Right ventricle myocardium inferior (tissue), 1 donor: ENCODE measurements at places on chromosomes 3 and 15. TPM values are rescaled to one million over a fixed set of nuclear protein-coding genes. Genes with fewer than 3 reads are reported as not detected.
A peak's percentile ranks its signal among the peaks of the same experiment; 100 is the strongest.

The DUSP7 gene
- 25.0 TPM for total RNA-seq

- DNase-seq, result no peak
Observed at GRCh38 chr3:186964616-186965015, 34.3 kb downstream of the ST6GAL1 start.

- no peak for DNase-seq
Observed at GRCh38 chr15:46365572-46365971, 730.7 kb downstream of the SQOR start.

DNA sequence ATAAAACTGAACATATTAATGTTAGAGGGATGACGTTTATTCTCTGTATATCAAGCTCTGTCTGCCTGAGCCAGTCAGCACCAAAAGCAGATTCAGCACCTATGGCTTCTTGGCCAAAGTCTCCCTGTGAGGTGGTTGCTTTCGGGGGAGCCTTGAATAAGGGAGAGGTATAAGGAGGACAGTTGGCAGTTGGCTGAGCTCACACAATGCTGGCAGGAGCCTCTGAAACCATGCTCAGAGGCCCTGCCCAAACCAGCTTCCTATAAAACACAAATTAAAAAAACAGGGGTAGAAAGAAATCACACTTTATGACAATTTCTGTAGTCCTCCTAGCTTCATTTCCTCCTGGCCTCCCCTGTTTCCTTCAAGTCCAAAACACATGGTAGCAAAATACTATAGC lies 18.8 kb downstream of the ARHGEF3 start:
- no peak for DNase-seq

DNA sequence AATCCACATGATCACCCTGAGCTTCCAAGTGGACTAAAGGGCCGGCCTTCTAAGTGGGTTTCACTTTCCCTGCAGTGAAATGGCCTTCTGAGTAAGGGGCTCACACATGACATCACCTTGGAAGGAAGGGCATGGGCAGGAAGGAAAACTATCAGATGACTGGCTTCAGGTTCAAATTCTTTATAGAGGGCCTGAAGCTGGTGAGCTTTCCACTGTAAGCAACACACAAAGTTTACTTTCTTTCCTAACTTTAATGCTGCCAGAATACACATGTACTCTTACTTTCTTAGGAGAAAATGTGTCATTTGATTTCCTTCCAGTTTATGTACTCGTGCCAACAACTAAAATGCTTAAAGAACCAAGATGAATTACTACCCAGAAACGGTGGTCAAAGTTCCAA lies 475.6 kb downstream of the FOXP1 start:
- DNase-seq, result no peak

DNA sequence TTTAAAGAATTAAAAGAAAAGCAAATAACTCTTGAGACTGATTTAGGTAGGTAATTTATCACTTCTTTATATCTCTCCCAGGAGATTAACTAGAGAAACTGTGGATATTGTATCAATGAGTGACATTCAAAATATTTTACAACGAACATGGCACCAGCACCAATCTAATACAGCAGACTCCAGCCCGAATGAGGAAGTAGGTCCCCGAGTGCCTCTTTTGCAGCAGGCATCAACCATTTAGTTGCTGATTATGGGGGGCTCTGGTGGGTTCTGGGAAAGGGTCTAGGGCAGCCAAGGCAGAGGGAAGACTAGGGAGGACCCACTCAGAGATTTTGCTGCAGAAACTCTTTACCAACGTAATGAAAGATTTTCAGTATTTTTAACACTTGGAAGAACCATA lies 31.7 kb upstream of the TTC14 start:
- no peak for DNase-seq

The A4GNT gene
- total RNA-seq, result not detected

The SSUH2 gene
- total RNA-seq, result 1.0 TPM

The SLC28A1 gene
- 0.24 TPM for total RNA-seq

- peak; percentile 67 for DNase-seq
Observed at GRCh38 chr3:135503760-135504686, 461.5 kb upstream of the PPP2R3A start.

The RTP1 gene
- not detected for total RNA-seq

GRCh38 chr3:71305231-71306206 lies 278.0 kb downstream of the FOXP1 start:
- DNase-seq, result no peak

The ZNF80 gene
- not detected for total RNA-seq

DNA sequence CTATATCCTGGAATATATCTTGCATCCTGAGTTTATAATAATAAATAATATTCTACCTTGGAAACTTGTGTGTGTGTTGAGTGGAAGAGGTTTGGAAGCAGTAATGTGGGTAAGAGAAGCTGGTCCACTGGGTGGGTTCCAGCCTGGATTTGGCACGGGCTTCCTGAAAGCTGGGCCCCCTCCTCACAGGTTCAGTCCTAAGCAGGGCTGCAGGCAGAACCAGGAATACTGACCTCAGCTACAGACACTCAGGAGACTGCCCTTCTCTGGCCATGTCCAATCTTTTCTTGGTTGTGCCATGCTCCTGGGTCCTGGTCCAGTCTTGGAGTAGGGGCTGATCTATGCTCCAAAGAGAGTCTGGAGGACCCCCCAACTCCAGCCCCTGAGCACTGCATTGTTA lies 4.5 kb downstream of the MYD88 start:
- peak; percentile 0 for DNase-seq

DNA sequence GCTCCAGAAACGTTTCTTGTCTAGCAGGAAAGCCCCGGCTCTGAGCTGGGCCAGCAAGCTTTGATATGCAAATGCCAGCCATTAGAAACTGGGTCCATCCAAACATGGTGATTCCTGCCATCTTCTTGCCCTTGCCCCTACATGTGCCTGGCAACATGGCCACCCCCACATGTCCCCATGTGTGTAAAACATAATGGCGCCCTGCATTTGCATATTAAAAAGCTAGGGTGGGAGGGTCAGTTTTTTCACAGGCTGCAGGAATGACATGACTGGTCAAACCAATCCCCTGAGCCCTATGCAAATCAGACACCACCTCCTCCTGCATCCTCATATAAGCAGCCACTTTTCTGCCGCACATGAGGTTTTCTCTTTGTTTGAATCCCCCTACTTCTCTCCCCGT lies 21.2 kb downstream of the GPR156 start:
- no peak for DNase-seq

The RPP25 gene
- total RNA-seq, result 2.7 TPM

DNA sequence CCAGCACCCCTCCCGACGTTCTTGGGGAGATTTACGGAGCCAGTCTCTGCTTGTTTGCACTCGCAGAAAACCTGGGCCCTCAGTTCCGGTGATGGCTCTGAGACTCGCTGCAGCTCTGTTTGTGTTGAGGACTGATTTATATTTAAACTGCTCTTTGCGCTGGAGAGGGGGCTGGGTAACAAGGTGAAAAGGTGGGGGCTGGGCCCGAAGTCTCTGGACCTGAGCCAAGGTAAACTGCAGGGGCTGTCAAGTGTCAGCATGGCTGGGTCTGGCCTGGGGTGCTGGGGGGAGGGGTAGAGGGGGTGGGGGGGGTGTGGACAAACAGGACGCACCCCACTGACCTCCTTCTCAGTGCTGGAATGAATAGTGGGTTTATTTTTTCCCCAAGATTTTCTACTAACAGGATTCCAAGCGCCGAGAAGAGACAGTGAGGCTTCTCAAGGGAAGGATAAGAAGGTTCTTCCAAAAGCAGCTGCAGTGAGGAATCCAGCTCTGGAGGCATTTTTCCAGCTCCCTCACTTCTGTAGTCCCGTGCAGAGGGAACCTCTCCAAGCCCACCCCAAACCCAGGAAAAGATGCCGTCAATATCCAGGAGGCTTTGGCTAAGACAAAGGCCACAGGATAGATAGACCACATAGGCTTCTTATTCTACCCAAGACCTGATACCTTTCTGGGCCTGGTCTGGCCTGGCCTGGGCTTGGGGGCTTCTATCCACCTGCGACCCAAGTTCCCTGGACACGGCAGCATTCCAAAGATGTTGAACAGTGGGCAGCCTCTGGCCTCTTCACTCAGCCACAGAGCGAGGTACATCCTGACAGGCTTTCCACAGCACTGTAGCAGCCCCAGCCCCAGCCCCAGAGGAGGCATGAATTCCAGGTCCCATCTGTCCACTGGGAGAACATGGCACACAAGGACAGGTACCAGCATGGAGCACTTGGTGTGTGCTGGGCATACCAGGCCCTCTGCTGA lies 938 bp upstream of the SLCO2A1 start:
- no peak for DNase-seq

DNA sequence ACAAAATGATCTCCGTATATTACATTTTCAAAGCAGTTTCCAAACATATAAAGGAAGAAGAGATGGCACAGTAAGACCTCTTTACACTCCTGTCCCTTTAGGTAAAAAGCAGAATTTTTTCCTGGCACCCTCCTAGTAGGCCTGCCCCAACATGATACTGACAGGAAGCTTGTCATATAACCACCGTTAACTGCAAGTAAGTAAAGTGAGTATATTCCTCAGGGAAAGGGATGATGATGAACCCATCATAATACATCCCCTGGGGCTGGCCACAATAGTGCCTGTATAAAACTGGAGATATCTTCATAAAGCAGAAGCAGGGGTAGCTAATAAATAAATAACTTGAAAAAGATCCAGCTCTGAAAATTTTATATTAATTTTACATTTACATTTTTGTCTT lies 893.0 kb downstream of the DIPK2A start:
- DNase-seq, result no peak

- DNase-seq, result no peak
Observed at GRCh38 chr15:93362203-93362602, 273.2 kb upstream of the RGMA start.

- DNase-seq, result no peak
Observed at GRCh38 chr15:70178335-70179084, 80.8 kb upstream of the TLE3 start.

GRCh38 chr3:127761441-127761801 lies 60.9 kb downstream of the MGLL start:
- no peak for DNase-seq

DNA sequence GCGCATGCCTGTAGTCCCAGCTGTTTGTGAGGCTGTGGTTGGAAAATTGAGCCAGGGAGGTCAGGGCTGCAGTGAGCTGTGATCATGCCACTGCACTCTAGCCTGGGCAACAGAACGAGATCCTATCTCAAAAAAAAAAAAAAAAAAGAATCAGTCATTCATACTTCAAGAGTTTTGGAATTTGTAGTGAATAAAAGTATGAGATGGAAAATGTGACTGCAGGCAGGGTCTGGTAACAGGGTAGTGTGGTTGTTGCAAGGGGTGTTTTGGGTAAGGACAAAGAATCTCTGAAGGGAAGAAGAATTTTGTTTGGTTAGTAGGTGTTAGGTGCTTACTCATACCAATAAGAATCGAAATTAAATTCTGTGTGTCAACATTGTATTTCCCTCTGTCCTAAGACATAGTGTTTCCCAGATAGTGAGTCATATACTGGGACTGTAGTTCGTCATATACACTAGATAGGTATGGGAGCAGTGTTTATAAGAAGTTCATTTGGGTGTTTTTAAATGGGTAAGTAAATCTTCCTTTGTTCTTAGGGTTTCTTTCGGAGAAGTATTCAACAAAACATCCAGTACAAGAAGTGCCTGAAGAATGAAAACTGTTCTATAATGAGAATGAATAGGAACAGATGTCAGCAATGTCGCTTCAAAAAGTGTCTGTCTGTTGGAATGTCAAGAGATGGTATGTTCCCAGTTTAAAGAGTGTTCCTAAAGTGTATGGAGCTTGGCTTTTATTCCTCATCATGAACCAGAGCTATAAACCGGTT lies 14.2 kb downstream of the NR1D2 start:
- no peak for DNase-seq

DNA sequence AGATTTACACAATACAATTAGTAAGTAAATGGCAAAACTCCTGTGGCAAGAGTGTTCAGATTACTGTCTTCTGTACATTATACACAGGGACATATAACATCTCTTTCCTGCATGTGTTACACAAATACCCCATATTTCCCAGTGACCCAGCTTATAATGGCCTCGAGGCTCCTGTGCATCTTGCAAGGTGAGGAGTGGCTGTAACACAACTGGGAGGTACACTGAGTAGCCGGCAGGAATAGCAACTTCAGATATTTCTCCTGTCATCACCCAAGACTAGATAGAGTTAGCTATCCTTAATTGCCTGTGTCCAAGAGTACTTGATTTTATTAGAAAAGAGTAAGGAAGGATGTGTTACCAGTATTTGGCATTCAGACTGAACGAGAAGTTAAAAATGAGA lies 5.6 kb downstream of the GMPS start:
- no peak for DNase-seq

GRCh38 chr15:43204016-43204901 lies 16.6 kb downstream of the EPB42 start:
- DNase-seq, result peak; percentile 78

DNA sequence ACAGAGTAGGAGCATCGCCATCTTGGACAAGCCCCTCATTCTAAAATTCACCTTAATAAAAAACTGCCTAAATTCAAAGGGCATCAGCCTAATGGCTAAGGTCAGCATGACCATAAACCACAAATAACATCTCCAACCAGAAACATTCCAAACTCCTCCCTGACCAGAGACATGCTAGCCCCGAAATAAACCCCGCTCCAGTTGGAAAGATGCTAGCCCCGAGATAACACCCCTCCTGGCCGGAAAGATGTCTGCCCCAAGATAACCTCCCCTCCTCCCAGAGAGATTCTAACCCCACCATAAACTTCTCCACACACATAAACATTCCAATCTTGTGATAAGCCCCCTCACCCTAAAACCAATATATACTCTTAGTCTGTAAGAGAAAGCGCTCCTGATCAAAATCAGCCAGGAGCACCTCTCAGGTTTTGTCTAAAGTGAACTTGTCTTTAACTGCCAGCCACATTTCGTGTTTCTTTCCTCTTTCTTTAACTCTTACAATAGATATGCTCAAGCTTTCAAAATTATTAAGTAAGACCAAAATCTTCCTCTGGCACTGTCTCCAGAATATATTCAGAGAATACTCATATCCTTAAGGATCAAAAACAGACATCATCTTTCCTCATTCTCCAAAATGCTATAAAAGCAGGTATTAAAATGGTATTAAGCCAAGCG lies 104.1 kb downstream of the GSK3B start:
- DNase-seq, result no peak

- no peak for DNase-seq
Observed at GRCh38 chr15:29532296-29532695, 262.7 kb upstream of the NSMCE3 start.

DNA sequence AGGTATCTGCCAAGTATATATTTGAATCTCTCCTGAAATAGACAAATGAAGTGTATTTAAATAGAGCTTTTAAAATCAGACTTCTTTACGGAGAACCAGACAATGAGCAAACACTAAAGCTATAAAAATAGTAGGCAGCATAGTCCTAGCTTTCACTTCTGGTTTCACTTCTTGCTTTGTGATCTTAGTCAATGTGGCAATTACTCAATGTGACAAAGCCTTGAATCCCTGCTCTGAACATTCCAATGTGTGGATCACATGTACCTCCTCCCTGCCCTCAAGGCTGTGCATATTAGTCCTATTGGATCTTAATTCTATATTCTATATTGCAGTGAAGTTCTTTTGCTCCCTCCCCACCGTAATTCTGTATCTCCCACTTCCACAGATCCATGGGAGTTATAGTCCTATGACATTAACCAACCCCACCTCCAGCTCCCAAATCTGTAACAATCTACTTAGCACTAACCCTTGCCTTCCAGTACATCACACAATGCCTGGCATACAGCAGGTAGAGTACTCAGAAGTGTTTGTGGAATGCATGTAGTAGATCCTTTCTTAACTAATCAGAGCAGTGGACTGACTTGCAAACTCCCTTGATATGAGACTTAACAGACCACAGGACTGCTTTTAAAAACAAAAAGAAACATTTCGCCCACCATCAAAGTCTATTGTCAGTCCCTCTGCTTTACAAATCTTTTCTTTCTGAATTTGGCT lies 24.3 kb upstream of the CP start:
- no peak for DNase-seq

The SMAD6 gene
- 16.2 TPM for total RNA-seq
